GM10248 (cell line): ENCODE measurements at places on chromosomes 4 and X.

DNA sequence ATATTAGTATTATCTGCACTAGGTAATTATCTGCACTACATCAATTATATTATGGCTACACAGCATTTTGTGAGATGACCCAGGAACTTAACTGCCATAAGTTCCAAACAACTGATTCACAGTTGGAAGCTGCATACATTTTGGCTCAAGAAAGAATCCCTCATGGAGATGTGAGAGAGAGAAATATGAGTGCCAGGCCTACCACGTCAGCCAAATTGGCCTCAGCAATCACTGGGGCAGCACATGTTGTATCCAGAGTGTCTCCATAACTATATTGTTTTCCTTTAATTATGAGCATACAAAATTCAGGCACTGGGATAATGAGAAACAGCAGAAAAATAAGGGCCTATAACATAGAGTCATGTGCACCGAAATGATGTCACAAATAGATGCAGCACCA lies 174.2 kb upstream of the DMD start:
- DNase-seq = no peak

- no peak for DNase-seq
Measured at GRCh38 chrX:8183346-8183745, 12.3 kb upstream of the VCX2 start.

DNA sequence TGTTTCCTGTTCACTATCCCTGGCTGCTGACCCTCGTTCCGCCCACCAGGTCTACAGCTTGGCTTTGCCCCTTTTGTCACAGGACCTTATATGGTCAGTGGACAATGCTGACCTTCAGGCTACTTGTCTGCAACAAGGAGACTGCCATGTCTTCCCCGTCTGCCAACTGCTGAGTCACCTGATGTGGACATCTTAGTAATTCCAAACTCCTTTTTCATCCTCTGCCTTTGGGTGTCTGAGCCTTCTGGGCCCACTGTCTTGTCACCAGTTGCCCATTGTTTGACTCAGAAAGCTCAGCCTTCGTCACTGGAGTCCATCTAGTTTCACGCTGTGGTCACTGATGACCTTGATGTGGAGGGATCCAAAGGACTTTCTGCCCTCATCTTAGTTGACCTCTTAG lies 30.2 kb downstream of the GPRIN3 start:
- DNase-seq = no peak

DNA sequence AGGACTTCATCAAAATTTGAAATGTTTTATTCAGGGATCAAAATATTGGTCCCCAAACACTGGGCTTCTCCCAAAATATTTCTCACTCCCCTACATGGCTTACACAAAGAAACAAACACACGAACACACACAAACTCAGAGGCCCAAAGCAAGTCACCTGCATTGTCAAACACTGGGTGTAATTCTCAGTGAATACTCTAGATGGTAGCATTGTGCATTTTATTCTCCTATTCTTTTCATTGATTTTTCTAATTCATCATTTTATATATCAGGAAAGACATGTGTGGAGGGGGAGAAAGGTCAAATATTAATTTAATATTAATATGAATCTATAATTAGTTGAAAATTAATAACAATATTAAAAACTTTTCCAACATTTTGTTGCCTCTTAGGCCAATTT lies 72.3 kb upstream of the TNMD start:
- DNase-seq = peak; percentile 24

DNA sequence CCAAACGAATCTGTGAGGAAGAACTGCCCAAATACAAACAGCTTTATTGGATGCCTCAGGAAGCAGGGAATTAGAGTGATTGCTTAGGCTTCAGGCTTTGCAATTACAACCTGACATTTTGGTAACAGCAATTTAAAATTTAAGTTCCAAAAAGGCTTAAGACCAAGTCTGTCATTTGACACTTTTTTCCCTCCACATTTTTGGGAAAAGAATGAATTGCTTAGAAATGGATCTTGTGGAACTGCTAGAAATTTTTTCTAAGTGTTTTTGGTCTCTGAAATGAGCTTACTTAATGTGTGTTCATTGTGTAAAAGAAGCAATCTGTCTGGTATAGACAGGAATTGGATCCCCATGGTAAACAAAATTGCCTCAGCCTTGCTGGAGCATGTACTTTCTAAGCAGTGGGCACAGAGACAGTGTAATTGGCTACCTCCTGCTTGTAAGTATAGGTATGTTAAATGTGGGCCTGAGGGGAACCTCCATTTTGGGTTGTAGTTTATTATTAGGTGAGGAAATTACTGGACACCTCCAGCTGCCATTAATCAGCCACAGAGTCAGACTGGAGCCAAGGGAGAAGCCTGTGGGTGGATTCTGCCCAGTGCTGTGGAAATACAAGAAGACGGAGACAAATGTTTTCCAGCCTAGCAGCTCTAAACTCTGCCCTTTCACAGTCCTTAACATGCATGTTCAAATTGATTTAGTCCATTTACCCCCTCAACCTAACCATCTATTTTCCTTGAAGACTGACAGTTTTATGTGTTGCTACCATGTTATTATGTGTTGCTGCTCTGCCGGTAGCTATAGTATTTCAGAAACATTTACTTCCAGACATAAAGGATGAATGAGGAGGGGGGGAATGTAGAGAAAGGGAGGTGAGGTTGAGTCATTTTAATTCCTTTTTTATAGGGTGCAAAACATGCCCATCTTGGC lies 473.0 kb downstream of the SPRY1 start:
- no peak for DNase-seq

DNA sequence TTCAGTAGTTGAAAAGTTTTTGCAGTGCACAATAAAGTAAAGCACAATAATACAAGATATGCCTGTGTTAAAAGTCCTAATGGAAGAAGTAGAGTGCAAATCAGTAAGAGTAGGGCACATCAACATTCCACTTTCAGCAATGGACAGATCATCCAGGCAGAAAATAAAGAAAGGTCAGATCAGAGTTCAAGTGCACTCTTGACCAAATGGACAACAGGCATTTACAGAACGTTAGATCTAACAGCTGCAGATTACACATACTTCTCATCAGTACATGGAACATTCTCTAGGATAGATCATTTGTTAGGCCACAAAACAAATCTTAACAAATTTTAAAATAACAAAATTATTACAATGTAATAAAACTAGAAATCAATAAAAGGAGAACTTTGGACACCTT lies 1373.5 kb upstream of the PABPC4L start:
- DNase-seq = no peak

DNA sequence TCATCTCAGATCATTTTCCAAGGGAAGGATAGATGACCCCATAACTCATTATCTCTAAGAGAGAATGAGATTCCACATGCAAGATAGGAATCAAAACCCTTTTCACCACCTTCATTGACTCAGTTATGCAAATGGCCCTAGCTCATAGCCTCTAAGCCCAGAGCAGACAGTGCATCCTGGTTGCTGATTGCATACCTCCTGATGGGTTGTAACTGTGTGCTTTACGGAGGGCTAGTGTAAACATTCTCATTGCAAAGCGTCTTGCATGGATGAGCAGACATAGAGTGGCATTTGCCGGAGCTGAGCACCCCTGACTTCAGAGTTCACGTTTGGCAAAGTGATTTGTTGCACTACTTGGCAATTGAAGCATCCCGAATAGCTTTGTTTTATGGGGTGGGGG lies 151.0 kb downstream of the VCX3A start:
- DNase-seq = no peak

DNA sequence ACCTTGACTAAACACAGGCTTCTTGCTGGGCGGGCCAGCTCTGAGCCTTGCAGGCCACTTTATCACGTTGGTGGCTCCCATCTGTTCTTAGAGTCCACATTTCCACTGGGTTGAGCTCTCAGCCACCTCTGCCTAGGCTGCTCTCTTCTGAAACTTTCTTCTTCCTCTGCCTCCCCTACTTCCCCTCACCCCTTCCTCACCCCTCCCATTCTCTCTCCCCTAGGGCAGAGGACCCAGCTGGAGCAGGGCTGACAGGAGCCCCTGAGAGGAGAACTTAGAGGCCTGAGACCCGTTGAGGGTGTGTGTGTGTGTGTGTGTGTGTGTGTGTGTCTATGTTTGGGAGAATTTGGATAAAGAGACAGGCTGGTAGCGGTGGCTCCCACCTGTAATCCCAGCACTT lies 19.9 kb upstream of the TMSB4X start:
- no peak for DNase-seq

DNA sequence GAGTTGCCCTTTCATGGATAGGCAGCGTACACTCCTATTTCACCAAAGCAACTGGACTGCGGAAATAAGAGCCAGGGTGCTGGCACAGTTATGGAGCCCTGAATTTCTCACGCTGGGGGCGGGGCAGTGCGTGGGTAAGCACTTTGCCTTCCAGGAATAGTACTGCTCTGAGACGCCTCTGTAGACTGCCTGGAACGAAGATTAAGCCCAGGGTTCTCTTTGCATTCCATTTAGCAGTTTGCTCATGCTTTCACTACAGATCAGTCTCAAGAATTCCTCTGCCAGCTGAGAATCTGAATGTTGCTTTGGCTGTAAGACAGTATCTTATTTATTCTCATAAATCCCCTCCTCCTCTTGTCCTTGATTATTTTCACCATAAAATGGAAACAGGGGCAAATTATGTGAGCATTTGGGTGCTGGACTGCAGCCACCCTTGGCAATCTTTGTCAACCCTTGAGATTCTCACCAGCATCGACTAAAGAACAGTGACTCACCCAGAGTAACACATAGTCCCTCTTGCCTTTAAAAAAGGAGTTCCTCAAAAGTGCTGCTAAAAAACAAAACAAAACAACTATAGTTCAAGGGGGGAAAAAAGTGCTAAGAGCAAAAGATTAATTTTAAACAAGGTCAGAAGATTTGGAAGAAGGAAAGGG lies 88.9 kb upstream of the CITED1 start:
- no peak for DNase-seq

DNA sequence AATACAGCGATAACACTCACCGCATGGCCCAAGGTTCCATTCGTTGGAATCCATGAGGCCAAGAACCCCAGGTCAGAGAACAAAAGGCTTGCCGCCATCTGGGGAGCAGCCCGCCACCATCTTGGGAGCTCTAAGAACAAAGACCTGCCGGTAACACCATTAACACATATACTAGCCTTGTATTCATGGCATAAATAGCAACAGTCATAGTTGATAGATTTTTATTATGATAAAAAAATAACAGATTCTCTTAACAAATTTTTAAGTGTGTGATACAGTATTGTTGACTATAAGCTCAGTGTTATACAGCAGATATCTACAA lies 309.4 kb downstream of the GLUD2 start:
- no peak for DNase-seq

GRCh38 chr4:139153411-139154133 lies 23.4 kb downstream of the ELF2 start:
- no peak for DNase-seq

DNA sequence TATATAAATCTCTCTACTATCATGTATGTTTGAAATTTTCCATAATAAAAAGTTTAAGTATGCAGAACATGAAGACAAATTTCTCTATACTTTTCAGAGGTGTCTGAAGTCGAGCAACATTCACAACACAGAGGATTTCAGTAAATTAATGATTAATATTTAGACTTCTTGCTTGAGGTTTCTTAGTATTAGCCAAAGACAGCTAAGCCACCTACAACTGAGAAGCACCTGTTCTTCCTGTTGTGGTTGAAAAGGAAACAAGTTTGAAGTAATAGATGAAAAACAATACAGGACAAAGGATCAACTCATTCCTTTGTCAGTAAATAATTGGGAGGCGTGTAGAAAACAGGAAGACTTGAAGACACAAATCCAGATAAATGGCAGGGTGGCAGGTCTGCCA lies 21.1 kb downstream of the SCML1 start:
- no peak for DNase-seq

GRCh38 chr4:150001815-150002214 lies 76.4 kb upstream of the DCLK2 start:
- no peak for DNase-seq

GRCh38 chrX:47815901-47816845 lies 20.5 kb upstream of the ZNF81 start:
- DNase-seq = no peak

- peak; percentile 14 for DNase-seq
Measured at GRCh38 chrX:136710325-136710951, 62.5 kb downstream of the CD40LG start.
